CD4-positive, alpha-beta T cell (primary cell): ENCODE measurements at places on chromosomes 2 and 18.
A peak's percentile ranks its signal among the peaks of the same experiment; 100 is the strongest.

DNA sequence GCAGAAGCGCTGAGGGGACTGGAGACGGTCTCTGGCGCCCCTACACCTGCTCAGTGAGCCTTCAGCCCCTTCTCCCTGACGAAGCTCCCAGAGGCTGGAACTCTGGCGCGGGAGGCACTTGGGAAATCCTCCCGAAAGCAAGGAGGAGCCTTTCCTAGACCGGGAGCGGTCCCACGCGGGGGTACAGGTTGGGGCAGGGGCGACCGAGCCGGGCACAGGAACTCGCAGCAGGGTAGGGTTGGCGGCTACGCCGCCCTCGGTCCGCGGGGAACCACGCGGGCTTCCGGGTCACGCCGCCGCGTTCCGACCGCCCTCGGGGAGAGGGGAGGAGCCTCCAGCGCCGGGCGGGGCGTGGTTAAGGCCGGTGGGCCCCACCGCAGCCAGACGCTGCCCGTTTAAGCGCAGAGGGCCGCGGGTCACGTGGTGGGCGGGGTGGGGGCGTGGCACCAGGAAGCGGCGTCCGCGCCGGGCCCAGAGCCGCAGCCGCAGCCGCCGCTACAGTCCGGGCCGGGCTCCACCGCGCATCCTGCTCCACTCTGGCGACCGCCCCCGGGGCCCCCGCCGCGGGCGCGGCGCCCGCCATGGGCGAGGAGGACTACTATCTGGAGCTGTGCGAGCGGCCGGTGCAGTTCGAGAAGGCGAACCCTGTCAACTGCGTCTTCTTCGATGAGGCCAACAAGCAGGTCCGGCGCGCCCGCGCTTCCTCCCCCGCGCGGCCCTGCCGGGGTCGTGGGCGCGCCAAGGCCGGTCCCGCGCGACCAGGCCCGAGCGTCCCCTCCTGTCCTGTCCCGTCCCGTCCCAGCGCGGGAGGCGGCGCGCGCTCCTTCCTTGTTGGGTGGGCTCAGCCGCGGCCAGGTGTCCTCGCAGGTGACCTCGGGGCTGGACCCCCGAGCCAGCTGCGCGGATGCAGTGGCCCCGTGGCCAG lies at the start of gene RMC1:
RMC1 (plus strand) TSS at position 474 of the 925 bp plus-strand sequence; CDS start at position 582, 108 bp downstream.
- peak; percentile 97 for DNase-seq

GRCh38 chr2:172196768-172197431 lies 94.2 kb upstream of the DLX2 start:
- peak; percentile 78 for DNase-seq

- no peak for DNase-seq
These were observed 170.1 kb downstream of the MEIS1 start for GRCh38 chr2:66604976-66605375.

GRCh38 chr2:180227461-180227860 lies 220.4 kb upstream of the CWC22 start:
- DNase-seq, result no peak

- no peak for DNase-seq
These were observed 143.1 kb downstream of the INHBB start for GRCh38 chr2:120489023-120489422.

DNA sequence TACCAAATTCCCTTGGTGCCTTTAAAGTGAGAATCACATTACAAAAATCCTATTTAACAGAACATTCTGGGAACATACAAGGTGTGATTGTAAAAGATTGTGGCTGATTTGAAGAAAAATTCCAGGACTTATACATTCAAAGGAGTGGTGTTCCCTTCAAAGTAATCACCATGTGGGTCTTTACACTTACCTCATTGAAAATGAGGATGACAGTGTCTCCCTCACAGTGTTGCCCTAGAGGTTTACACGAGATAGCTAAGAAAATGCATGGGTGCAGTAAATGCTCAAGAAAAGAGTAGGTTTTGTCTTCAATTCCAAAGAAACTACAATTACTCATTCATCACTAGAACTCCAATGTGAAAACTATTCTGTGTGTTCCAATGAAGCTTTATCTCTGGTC lies 331.5 kb downstream of the SLC4A3 start:
- no peak for DNase-seq

DNA sequence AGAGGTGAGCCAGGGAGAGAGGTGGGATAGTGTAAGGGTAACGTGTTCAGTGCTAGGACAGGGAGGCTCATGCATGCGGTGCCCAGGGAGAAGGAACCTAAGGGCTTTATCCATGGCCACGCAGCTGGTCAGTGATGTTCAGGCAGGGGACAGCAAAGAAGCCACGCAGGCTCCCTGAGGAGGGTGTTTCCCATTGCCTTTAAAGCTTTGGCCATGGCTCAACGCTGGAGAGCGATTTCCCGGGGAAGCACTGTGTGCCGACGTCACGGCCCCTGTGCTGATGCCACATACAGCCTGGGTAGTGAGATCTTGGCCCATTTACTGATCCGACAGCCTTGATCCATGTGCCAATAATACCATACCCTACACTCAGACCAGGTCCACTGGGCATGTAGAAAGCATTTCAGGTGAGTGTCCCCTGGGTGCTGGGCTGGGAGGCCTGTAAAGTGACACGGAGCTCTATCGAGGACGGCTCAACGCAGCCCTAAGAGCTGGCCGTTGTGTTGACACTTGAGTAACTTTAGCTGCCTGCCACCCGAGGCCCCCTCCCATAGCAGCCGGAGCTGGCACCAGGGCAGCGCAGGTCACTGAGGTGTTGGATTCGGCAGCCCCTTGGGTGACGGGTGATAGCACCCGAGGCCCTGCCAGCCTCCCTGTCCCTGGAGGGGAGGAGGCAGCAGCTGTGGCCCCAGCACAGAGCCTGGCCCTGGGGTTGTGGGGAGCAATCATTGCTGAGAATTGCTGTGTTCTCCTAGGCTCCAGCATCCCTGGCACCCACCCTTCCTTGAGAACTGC lies 41.4 kb downstream of the PDIA6 start:
- DNase-seq, result no peak

- DNase-seq, result no peak
These were observed 148.2 kb downstream of the CERS6 start for GRCh38 chr2:168604252-168604651.

DNA sequence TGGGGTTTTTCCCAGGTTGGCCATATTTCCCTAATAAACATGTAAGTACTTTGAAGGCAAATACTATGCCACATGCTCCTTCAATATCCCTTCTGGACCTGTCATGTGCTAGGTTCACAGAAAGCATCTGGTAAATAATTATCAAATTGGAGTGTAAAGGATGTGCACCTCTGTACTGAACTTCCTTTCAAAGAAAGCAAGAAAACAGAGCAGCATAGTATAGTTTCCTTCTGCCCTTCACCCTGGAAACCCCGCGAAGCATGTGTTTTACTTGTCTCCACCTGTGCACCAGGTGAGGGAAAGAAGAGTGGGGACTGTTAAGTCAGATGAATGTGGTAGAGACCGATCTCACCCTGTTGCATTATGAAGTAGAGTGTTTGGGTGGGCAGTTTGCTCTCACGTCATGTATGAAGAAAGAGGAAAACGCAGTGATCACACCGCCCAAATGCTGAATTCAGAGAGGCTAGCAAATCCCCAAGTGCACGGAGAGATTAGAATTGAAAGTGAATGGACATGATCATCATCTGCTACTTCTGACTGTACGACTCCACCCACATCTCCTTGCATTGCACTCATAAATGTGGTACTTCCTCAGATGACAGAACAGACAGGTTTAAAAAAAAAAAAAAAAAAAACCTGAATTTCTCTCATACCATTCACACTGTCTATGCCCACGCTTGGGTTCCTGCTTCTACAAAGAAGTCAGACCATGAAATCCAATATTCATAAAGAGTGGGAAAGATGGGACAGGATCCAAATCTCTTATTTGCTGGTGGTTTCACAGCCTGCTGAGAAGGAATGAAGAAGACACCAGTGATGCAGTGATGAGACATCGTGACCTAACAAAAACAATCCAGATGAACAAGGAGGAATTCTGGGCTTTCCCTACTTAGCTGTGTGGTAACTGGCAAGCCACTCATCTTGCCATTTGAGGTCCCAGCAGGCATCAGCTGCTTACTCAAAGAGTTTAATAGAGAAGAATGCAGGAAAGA lies 448.6 kb downstream of the BCL11A start:
- no peak for DNase-seq

GRCh38 chr2:106546391-106546990 lies 59.3 kb downstream of the CD8B2 start:
- no peak for DNase-seq

- no peak for DNase-seq
These were observed 587 bp downstream of the SUMO1 start for GRCh38 chr2:202237787-202238233.

GRCh38 chr18:14919666-14920065 lies 171.7 kb downstream of the ANKRD30B start:
- no peak for DNase-seq

- no peak for DNase-seq
These were observed 113.6 kb downstream of the EVA1A start for GRCh38 chr2:75447176-75447575.

- peak; percentile 60 for DNase-seq
These were observed 68.5 kb upstream of the STK17B start for GRCh38 chr2:196239622-196240587.

GRCh38 chr2:106129592-106129991 lies 64.5 kb downstream of the UXS1 start:
- DNase-seq, result no peak

- DNase-seq, result no peak
These were observed 105.9 kb upstream of the RBBP8 start for GRCh38 chr18:22827216-22827615.

DNA sequence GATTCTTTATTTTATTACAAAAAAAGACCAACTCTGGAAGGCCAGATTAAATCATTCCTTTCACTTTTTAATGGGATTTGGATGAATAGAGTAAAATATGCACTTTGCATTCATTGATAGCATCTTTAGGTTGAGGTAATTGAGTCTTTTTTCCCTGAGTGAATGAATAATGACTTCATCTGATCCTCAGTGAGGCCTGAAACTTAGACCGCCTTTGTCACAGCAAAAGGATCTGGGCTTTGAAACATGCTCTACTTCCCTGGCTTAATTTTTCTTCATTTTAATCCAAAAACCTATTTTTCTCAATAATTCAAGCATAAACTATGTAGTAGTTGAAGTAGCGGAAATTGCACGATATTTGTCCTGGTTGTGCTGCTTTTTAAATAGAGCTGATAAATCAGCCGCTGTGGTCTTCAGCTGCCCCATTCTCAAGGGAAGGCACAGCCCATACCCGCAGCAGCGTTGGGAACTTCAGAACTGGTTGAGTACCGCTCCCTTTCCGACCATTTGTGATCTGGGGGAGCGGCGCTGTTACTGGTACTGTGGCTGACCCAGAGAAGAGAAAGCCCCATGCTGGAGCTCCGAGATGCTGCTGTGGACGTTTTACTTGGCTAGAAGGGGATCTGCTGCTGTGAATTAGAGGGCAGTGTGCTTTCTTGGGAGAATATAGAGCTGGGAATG lies 145.3 kb upstream of the NFATC1 start:
- DNase-seq, result no peak

DNA sequence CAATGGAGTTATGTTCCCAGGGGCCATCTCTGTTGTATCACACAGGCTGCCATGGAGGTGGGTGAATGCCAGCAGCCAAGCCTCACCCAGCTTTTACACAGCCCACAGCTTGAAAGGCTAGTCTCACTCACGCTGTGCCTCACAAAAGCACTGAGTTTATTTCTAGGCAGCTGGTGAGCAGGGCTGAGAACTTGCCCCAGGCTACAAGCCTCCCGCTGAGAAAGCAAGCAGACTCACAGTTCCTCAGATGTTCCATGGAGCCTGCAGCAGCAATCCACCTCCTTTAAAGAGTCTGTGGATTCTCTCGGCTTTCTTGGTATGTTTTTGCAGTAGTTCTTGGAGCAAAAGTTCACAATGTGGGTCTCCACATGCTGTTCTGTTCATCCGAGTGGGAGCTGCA lies 40.9 kb upstream of the ALKAL2 start:
- DNase-seq, result no peak

- DNase-seq, result no peak
These were observed 456.6 kb downstream of the THSD7B start for GRCh38 chr2:137221797-137222492.

- no peak for DNase-seq
These were observed 126.7 kb upstream of the SMIM21 start for GRCh38 chr18:75554176-75554575.

DNA sequence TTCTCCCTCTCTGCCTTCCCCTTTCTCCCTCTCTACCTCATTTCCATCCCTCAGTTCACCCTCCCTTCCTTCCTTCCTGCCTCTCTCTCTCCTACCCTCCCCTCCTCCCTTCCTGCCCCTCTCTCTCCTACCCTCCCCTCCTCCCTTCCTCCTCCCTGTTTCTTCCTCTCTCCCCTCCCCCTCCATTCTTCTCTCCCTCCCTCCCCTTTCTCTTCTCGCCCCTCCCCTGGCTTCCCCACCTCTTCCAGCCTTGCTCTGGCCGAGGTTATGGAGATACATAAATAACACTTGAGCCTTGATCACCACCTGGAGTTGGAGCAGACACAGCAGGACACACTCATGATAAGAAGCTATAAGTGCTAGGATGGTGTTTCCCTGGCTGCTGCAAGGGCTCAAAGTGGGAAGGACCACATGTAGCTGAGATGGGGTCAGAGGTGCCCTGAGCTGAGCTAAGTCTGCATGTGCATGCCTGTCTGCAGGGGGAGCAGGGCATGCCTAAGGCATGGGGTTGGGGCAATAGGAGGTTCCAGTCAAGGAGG lies 326.1 kb upstream of the HS6ST1 start:
- no peak for DNase-seq

GRCh38 chr2:102910724-102911123 lies 148.9 kb downstream of the TMEM182 start:
- DNase-seq, result no peak

DNA sequence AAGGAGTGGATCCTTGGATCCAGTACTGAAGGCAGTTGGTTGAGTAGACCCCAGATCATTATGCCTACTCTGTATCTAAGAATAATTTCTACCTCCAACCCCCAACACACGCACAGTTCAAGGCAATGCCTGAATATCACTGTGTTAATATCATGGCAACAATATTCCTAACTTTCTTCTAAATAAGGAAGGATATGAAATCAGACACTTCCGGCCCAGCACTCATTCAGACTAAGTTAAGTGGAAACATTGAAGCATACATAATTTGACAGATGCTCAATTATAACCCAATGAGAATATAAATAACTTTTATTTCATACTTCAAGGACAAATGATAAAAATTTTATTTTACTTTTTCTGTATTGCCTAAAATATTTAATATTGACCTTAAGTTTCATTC lies 153.6 kb upstream of the COL3A1 start:
- DNase-seq, result no peak

GRCh38 chr2:150303281-150303680 lies 184.2 kb downstream of the RND3 start:
- DNase-seq, result no peak

DNA sequence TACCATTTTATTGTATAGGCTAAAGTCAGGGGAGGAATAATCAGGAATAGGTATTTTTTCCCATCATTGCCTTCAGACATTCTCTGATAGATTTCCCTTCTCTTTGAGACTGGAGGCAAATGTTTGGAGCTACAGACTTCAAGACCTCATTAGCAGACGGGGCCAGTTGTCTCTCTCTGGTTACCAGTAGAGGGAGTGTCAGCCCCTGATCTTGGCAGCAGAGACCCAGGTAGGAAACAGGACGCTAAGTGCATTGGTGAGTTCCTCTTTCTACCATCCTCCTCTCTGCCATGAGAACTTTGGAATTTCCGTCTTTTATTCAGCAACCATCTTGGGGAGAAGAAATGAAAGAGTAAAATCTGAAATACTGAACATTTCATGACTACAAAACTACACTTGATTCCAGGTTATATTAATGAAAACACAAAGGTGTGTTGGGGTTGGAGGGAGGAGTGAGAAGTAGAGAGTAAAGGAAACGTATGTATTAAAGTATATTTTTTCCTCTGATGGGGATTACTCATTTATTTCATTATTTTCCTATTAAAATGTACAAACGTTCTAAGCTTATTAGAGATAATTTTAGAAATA lies 186.2 kb upstream of the GCFC2 start:
- no peak for DNase-seq
